Effector memory CD4-positive, alpha-beta T cell (primary cell): ENCODE measurements at places on chromosomes 16 and 17.
A peak's percentile ranks its signal among the peaks of the same experiment; 100 is the strongest.

DNA sequence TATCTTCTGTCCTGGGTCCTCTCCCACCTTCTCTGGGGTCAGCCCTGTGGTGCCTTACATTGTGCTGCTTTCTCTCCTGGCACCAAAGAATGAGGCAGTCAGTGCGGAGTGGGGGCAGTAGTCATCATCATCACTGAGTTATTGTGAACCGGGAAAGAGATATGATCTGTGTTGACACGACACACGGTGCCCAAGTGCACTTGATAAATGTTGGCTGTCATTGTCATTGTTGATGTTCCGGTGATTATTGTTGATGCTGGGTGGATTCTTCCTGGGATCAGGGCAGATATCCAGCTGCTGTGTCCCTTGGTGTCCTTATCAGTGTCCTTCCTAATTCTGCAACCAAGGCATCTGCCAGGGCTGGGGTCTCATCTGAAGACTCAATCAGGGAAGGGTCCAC lies 121.7 kb downstream of the ABCC6 start:
- no peak for DNase-seq

DNA sequence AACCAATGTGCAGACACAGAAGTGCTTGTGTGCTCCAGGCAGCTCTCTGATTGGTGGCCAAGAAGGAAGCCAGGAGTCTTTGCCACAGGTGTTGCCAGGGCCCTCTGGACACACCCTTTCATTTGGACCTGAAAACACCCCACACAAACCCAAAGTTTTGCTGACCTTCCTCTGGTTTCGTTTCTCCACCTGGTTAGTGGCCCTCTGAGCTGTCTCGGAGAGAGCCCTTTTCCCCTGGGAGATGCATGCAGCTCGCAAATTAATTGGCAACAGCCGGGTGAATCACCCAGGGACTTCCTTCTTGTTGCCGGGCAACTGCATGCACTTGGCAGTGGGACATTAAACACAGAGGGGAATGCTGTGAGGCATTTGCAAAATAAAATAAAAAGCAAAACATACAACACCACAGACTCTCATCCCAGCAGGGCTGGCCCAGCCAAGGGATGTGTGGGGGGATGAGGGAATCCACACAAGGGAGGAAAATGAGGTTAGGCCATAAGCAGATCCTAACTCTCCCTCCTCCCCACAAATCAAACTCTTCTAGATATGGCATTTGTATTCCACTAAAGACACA lies 286.6 kb downstream of the SOX9 start:
- no peak for DNase-seq

DNA sequence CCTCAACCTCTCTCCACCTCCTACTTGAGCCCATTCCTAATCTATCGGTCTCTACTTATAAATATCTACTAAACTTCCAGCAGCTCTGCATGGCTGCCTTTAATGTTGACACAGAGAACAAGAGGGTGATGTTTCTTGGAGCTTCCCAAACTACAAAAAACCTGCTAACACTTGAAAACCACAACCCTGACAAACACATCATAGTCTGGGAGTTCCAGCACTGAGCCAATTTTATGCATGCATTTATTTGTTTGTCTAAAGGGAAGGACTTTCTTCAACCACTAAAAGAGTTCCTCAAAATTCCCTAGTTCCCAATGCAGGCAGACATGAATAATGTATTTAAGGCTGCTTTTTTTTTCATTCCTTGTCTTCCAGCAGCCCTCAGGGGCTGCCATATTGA lies 331.8 kb upstream of the XYLT1 start:
- DNase-seq: no peak

- no peak for DNase-seq
These were observed 21.2 kb upstream of the NAGLU start for GRCh38 chr17:42514867-42515266.

DNA sequence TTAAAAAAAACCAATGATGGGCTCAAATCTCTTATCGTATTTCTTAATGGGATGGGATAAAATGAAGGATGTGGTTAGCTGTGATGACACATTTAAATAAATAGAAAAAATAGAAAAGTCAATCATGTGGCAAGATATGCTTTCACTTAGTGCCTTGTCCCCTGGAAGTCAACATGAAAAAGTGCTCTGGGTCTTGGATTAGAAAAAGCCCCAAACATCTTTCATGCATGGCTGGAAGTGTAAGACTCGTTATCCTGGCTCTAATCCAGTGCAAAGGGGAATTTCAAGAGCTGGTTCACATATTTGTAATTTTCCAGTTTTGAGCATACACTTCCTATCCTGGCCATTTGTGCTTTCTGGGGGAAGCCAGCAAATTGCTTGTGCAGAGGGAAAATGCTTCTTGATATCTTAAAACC lies 160.9 kb downstream of the MAP2K6 start:
- DNase-seq: no peak

- peak; percentile 78 for DNase-seq
These were observed 118.2 kb upstream of the SMURF2 start for GRCh38 chr17:64780096-64781013.

GRCh38 chr17:66375121-66375520 lies 72.7 kb downstream of the PRKCA start:
- no peak for DNase-seq

- DNase-seq: no peak
These were observed 8.5 kb downstream of the SGF29 start for GRCh38 chr16:28562199-28562598.

DNA sequence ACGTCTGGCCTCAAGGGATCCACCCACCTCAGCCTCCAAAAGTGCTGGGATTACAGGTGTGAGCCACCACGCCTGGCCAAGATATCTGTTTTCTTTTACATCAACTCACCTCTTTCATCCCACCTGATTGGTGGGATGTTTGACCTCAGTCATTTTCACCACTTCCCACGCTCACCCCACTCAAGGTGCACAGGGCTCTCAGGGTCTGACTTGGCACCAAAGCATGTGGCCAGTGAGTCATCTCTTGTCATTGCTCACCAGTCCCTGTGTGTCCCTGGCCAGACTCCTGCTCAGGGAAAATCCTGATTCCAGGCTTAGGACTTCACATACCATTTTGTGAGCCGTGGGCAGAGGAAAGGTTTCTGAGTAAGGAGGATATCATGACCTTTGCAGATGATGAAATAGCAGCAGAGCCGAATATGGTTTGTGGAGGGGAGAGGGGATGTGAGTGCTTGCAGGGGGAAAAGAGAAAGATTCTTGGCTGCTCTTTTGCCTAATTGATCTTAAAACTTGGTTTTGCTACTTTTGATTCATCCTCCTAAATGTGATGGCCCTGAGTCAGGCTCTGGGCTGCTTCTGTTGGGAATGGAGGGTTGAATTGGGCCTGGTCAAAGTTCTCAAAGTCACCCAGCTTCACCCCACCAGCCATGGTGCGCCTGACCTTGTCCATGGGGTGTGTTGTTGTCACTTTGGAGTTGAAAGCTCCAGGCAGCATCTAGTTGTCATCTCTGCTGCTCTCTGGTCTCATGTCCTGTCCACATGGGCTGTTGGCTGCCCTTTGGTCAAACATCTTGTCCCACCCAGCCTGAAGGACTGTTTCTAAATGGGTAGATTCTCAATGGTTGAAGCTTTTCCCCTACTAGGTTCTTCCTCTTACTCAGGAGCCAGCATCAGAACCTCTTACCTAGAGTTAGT lies 6.0 kb upstream of the KCNH6 start:
- DNase-seq: no peak

DNA sequence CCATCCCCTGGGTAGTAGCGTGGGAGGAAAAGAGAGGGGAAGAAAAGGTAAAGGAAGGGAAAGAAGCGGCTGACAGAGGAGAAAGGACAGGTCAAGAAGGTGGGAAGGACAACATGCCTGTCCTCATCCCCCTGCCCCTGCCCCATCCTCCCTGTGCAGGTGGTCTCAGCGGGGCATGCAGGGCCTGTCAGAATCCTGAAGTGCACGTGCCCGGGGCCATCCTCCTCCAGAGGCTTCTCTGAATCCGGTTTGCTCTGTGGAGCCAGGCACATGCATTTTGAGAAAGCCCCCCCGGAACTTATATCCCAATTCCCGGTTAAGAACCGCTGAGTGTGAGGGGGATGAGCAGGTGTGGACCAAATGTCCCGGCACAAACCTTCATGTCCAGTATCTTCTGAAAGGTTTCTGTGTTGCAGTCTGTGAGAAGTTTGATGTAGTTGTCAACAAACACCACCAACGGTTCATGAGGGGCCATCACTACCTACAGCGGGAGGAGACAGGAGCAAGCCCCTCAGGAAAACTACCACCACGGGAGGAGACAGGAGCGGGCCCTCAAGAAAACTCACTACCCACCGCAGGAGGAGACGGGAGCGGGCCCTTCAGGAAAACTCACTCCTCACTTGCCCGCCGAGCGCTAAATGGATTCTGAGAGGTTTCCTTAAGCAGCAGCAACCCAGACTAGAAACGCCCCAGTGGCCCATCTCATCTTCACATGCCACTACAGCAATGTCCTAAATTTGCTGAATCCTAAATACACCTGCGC lies 167.0 kb upstream of the RPH3AL start:
- no peak for DNase-seq

DNA sequence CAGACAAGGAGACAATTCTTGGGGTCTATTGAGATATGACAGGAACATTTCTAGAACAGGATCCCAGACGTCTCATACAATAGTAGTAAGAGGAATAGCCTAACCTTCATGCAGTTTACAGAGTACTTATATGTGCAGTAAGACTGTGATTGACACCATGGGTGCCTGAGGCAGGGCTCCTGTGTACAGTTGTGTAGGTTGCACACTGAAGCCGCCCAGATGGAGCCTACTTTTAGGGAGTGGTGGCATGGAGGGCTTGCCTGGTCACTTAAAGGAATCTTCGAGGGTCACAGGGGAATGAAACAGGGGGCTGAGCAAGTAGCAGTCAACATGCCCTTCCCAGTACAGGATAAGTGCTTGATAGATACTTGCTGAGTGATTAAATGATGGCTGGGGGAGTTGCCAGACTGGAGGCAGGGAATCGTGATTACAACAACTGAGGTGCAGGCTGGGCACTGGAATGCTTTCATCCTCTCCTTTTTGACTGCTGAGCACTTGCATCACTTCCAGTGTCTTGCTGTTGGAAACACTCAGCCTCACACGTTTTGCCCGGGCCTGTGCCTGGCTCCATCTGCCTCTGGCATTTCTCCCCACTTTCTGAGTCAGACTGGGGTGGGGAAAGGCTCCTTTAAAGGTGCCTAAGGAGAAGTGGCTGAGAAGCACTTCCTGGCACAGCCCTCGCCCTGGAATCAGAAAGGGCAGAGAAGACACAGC lies 71.0 kb downstream of the COPRS start:
- no peak for DNase-seq
